Ecto neural progenitor cell (in vitro differentiated cells): ENCODE measurements at places on chromosomes 6 and 20.

DNA sequence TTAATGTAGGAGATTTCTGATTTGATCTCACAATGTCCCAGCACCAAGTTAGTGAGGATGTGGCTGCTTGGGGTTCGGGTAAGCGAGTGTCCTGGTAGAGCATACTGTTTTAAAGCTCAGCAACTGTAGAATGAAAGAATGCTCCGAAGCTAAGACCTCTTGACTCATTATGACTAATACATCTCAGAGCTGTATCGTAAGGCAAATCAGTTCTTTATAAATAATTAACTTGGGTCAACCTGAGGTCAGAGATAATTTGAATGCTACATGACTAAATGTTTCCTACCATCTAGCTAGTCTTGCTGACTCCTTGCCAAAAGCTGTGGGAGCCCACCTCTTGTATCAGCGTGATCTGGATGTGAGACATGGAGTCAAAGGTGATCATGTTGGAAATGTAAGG, 128.8 kb upstream of the PDE7B start:
- no peak for DNase-seq

- DNase-seq = no peak
Measured at GRCh38 chr6:170404036-170404435, 97.5 kb downstream of the FAM120B start.

DNA sequence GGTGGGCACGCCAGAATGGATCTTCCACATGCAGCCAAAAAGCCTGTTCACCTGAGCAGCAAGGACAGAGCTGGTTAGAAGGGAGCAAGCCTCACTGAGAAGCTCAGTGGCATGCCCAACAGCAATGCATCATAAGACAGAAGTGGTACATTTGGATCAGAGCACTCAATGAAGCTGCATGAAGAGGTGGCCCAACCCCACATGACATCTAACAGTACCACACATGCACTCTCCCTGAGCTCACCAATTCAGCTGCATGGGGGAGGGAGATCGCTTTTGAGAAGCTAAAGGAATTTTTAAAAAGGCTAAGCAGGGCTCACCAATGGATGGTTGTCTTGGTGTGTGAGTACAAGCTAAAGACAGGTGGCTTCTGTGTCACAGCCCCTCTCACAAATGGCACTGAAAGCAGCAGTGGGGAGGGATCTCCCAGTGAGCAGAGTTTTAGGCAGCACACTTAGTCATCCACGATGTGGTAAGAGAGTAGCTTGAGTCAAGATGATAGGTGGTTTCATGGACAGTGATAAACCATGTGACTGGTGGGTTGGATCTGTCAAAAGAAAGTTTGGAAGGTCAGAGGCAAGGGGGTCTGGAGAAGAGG, 166.6 kb upstream of the TAB2 start:
- DNase-seq = no peak

DNA sequence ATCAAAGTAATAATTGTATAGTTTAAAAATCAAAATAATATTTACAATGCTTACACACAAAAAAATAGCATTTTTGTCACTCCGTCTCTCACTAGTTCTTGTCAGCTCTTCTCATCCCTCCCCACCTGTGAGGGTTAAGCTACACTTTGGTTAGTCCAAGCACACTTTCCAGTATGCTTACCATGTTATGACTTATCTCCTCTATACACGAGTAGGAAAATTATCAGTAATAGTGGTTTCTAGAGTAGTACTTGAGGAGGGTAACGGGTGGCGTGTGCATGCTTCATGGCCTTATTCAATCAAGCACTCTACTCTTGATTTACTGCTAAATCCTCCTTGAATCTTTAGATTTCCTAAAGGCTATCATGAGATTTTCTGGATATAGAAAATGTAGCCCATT, 443.7 kb downstream of the UTRN start:
- DNase-seq = no peak

- DNase-seq = no peak
Measured at GRCh38 chr20:768426-768978, at the start of gene SLC52A3. Gene SLC52A3, minus strand, starts transcription at chr20:768500. Its CDS starts 2,726 bp downstream, at chr20:765774.

GRCh38 chr6:106629103-106629858, at the start of the genes QRSL1 and RTN4IP1:
Gene QRSL1, plus strand, starts transcription at chr6:106629578. Its CDS starts 104 bp downstream, at chr6:106629682.
Gene RTN4IP1, minus strand, starts transcription at chr6:106629498. Its CDS starts 477 bp downstream, at chr6:106629021.
- peak; percentile 93 for DNase-seq

GRCh38 chr6:17959302-17959701, 28.1 kb downstream of the KIF13A start:
- no peak for DNase-seq

DNA sequence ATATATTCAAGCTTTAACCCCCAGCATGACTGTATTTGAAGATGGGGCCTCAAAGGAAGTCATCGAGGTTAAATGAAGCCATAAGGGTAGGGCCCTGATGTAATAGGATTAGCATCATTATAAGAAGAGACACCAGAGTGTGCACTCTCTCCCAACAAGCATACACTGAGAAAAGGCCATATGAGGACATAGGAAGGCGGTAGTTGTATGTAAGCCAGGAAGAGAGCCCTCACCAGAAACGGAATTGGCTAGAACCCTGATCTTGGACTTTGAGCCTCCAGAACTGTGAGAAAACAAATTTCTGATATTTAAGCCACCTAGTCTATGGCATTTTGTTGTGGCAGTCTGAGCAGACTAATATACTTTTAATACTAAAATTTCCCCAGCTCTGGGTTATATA, 150.1 kb upstream of the STXBP5 start:
- DNase-seq = no peak

- DNase-seq = no peak
Measured at GRCh38 chr6:38134704-38135088, 315.2 kb downstream of the ZFAND3 start.

GRCh38 chr6:36098920-36099647, 31.2 kb upstream of the MAPK13 start:
- DNase-seq = no peak

- DNase-seq = no peak
Measured at GRCh38 chr6:51299621-51300380, 481.1 kb downstream of the TFAP2B start.

DNA sequence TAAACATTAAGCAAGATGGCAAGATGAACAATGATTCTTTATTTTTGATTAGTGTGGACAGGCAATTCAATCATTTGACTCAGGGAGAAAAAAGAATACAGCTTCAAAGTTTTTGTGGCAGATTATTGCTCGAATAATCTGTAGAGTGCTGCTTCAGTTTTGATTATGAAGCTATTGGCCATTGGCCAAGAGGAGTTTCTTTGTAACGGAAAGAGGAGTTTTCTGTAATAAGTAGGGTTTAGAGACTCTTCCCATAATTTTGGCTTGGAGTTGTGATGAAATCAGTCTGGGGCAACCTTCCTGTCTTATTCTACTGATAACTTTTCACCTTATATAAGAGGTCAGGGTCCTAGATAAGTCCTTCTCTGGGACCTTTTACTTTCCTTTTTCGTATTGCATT, 256.7 kb upstream of the RAB32 start:
- no peak for DNase-seq

DNA sequence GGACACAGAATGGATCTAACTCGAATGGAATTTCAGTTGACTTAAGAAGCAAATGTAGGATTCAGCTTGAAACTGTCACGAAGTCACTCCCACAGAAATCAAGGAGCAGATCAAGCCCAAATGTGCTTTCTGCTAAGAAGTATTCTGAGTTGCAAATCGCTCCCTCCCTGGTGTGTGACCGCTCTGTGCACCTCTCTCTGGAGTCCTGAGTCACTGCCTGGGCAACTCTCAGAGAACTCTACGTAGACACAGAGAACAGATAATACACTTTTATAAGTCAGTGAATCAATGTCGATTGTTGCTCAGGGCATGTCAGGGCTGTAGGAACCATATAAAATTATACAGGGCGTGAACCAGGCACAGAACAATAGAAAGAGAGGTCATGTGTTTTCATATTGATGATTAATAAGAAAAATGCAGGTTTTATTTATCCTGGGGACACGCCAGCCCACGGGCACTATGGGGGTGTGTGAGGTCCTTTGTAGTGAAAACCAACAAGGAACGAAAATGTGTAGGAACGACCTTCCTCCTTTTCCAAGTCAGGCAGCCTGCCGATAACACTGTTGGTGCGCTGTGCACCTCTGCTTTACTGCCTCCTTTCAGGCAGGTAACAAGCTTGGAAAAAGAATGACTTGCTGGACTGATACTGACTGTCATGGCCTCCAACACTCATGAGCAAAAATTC, 248.1 kb upstream of the FOXQ1 start:
- no peak for DNase-seq
